Immature natural killer cell (primary cell): ENCODE measurements at places on chromosomes 1 and 21.

DNA sequence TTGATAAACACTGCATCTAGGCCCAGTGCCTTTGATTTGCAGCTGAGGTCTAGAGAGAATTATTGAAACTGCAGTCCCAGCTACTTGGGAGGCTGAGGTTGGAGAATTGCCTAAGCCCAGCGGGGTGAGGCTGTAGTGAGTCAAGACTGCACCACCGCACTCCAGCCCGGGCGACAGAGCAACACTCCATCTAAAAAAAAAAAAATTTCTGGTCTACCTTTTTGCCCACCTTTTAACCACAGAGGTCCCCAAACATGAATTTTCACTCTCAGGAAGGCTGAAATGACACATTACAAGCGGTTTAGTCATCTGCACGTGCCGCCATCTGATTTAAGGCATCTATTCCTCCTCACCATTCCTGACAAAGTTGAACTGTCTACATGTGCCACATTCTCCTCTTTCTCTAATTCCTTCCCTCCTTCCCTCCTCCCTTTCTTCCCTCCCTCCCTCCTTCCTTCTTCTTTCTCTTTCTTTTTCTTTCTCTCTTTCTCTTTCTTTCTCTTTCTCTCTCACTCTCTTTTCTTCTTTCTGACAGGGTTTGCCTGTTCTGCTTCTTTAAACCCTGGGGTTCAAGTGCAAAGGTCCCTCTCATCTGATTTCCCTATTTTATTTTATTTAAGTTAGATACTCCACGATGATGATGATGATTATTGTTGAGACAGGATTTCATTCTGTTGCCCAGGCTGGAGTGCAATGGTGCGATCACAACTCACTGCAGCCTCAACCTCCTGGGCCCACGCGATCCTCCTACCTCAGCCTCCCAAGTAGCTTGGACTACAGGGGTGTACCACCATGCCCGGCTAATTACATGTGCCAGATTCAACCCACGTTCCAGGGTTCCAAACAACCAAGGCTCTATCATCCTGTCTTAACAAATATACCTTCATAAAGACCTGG, 3.0 kb upstream of the SOD1 start:
- DNase-seq, result no peak

GRCh38 chr1:202804126-202804525, 4.1 kb downstream of the KDM5B start:
- no peak for DNase-seq

DNA sequence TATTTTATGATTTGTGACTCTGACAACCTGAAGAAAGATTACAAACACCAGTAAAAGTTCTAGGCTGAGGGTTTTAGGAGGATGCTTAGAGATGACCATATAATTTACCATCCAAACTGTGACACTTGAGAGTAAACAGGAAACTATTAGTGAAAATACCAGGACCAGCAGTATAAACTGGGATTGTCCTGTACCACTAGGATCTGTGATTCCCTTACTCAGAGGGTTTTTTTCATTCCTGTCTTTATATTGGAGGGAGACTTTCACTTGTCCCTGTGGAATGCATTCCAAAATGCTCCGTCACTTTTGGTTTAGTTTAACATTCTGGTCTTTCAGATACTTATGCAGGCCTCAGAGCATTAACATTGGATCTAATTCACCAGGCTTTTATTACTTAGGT, 482.9 kb downstream of the PTBP2 start:
- no peak for DNase-seq

DNA sequence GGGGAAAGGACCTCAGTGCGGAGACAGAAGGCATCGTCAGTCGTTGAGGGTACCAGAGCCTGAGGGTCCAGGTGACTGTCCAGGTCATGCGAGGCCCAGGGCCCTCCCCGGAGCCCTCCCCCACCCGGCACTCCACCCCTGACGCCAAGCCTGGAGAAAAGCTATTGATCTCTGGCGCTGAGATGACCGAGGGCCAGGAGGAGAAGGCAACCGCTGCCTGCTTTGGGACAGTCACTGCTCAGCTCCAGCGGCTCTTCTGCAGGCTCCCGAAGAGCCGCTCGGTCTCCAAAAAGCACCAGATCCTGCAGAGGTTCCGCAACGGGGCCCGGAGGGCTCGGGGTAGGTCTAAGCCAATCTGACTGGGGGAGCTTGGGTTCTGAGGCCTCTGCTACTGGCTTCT, 10.9 kb downstream of the RASSF5 start:
- DNase-seq, result no peak

- no peak for DNase-seq
These were observed 68.8 kb downstream of the GRIK3 start for GRCh38 chr1:36965275-36966159.

DNA sequence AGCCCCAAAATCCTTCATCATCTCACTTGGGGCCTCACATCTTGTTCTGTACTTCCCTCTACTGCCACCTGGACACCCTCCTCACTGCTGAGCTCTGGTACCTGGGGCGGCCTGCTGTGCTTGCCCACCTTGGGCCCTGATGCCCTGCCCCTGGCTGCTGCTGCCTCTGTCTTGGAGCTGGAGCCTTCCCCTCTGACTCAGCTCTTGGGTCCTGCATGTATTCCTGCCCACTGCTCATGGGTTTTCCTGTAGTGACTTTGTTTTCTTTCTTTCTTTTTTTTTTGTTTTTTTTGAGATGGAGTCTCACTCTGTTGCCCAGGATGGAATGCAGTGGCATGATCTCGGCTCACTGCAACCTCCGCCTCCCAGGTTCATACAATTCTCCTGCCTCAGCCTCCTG, 37.5 kb downstream of the TRAPPC10 start:
- no peak for DNase-seq
